Chondrocyte (in vitro differentiated cells): ENCODE measurements at places on chromosomes 5 and 9. TPM values are rescaled to one million over a fixed set of nuclear protein-coding genes. Genes with fewer than 3 reads are reported as not detected.
A peak's percentile ranks its signal among the peaks of the same experiment; 100 is the strongest.

Gene PRRC1
- 106 to 133 TPM (median 109 TPM) in 3 replicates for total RNA-seq

GRCh38 chr9:101586651-101587050, 8.1 kb downstream of the PPP3R2 start:
- no peak for DNase-seq
- H3K4me1 ChIP-seq = no peaks in the 10 kb centered on the region
- H3K27me3 ChIP-seq = peaks cover 6% of the 10 kb centered on the region
- no peaks in the 10 kb centered on the region for H3K36me3 ChIP-seq

GRCh38 chr5:180599590-180599914, 8.3 kb upstream of the SCGB3A1 start:
- no peak overlapping the region for H3K27ac ChIP-seq
- no peaks in the 10 kb centered on the region for H3K4me1 ChIP-seq
- H3K4me3 ChIP-seq = no peak overlapping the region
- no peak for DNase-seq
- H3K36me3 ChIP-seq = no peaks in the 10 kb centered on the region
- no peaks in the 10 kb centered on the region for H3K27me3 ChIP-seq

- H3K27me3 ChIP-seq = no peaks in the 10 kb centered on the region
- peaks cover 56% of the 10 kb centered on the region for H3K4me1 ChIP-seq
- peak overlapping the region; percentile 100 for H3K27ac ChIP-seq
- H3K36me3 ChIP-seq = no peaks in the 10 kb centered on the region
- no peak overlapping the region for H3K4me3 ChIP-seq
Measured at GRCh38 chr5:172740428-172741205, 30.4 kb downstream of the DUSP1 start.

DNA sequence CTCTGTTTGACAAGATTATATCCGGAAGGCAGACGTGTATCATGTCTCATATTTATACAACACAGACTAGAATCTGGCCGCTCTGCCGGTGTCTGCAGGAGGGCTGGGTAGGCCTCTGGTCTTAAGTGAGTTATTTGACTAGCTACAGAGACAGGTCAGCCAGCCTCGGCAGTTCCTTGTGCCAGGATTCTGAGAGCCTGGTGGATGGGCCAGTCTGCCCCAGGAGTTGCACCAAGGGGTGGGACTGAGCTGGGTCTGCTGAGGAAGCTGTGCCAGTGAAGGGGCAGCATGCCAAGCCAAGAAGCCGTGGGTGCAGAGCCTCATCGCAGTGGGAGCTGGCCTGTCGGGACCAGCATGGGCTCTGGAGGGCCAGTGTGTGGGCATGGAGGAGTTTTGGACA, 7.1 kb downstream of the SNX18 start:
- H3K4me3 ChIP-seq = peak overlapping the region; percentile 54
- peaks cover 4% of the 10 kb centered on the region for H3K36me3 ChIP-seq
- no peak for DNase-seq
- H3K4me1 ChIP-seq = peaks cover 17% of the 10 kb centered on the region
- H3K27me3 ChIP-seq = no peaks in the 10 kb centered on the region

DNA sequence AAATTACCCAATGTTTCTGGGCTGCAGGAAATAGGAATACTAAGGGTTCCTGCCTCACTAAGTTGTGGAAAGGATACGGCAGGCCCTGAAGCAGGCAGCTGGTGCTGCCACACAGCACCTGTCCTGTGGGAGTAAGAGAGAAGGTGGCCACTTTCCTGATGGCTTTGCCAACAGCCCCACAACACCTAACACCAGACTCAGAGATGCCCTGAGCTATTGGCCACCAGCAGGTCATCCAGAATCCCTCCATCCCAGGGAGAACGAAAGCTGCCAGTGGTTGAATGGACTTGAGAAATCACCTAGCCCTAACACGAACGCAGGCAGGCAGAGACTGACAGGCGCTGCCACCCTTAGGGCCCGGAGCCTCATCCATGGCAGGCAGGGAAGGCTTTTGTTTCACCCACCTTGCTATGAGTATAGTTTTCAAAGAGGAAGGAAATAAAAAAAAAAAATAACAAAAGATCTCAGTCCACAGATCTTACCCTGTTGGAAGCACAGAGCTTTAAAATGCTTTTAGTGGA, 82.2 kb downstream of the DCP2 start:
- peaks cover 2% of the 10 kb centered on the region for H3K36me3 ChIP-seq
- H3K27ac ChIP-seq = no peak overlapping the region

- no peak for DNase-seq
- H3K36me3 ChIP-seq = no peaks in the 10 kb centered on the region
- peaks cover 9% of the 10 kb centered on the region for H3K4me1 ChIP-seq
- no peaks in the 10 kb centered on the region for H3K27me3 ChIP-seq
- no peak overlapping the region for H3K27ac ChIP-seq
Measured at GRCh38 chr9:91155746-91156376, 205.9 kb downstream of the AUH start.

DNA sequence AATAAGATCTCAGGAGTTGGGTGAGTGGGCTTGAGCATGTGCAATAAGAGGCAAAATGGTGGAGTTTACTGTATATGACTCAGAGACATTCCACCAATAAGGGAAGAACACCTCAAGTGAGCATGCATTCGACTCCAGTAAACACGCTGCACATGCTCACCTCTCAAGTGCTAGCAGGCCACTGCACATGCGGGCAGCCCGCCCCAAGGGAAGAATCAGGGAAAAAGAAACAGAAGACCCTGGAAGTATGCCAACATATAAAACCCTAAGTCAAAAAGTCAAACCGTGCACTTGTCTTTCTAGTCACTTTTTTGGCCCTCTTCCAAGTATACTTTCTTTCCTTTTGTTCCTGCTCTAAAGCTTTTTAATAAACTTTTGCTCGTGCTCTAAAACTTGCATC, 245.3 kb upstream of the RASA1 start:
- no peak overlapping the region for H3K4me3 ChIP-seq
- H3K27ac ChIP-seq = no peak overlapping the region
- no peak for DNase-seq
- H3K27me3 ChIP-seq = peaks cover 20% of the 10 kb centered on the region

DNA sequence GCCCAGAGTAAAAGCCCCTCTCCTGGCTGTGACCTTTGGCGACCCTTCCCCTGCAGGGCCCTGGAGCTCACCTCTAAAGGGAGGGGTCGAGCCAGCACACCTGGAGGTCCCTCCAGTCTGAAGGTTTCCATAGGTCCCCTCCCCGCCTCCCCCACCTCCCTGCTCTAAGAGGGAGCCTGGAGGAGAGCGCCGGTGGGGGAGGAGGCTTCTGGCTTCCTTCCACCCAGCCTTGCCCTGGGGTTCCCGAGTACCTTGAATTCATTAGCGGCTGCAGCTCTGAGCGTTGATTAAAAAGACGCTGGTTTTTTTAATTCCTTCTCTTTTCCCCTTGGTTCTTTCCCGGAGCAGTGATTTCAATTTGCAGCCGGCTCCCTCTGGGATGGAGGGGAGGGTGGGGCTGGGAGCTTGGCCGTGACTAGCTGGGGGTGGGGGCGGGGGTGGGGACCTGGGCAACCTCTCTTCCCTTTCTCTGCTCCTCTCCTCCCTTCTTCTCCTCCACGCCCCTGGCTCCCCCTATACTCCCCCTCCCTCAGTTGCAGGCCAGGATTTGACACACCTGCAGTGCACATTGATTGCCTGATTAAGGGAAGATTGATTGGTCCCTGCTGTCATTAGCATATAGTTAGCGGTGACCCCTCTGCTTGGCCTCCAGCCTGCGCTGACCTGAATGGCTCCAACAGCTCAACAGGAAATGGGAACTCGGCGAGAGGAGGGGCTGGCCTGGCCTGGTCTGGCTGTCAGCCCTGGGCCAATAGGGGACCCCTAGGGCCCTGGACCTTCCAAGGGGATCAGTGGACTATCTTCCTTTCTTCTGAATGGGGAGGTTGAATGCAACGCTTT, 67.5 kb upstream of the RAPGEF1 start:
- H3K4me1 ChIP-seq = no peaks in the 10 kb centered on the region
- no peak overlapping the region for H3K4me3 ChIP-seq
- peak; percentile 59 for DNase-seq
- no peak overlapping the region for H3K27ac ChIP-seq
- H3K36me3 ChIP-seq = no peaks in the 10 kb centered on the region

DNA sequence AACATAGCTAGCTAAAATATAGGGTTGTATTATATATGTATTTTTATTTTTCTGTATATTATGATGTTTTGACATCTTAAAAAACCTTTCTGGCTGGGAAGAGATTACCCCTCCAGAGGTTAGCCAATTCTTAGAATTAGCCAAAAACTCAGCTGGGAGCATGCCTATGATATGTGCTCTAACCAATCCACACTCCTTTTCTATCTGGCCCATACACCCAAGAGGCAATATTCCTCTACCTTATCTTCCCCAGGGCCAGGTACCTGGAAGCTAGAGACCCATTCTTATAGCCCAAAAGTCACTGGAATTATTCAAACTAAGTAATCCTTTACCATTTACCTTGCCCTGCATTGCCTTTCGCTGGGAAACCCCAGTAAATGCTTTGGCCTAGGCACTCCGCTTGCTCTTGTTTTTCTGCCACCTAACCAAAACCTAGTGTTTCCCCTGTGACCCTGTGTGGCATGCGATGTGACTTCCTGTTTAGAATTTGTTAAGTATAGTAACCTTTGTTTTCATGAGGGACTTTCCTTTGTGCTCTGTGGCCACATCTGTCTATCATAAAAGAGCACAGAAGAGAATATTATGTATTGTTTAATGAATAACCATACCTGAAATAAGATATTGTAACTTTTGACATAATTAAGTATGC, 37.4 kb downstream of the CSNK1G3 start:
- no peak for DNase-seq
- H3K4me3 ChIP-seq = no peak overlapping the region
- H3K4me1 ChIP-seq = peaks cover 4% of the 10 kb centered on the region
- peaks cover 3% of the 10 kb centered on the region for H3K36me3 ChIP-seq

DNA sequence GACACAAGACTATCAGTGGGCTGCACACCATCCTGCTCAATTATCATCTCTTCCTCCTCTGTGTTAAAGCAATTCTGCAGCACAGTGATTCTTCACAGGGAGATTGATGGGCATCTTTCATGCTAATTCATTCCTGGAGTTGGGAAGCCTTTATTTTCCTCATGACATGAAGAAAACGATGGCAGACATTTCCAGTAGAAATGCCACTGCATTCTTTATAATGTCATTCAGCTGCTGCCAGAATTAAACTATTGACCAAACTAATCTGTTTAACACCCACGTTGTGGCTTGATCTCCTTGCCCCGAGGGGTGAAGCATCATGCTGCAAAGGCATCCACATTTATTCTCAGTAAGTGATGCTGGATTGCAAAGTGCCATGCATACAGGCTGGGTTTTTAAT, 273.0 kb downstream of the SPOCK1 start:
- peaks cover 6% of the 10 kb centered on the region for H3K4me1 ChIP-seq
- no peaks in the 10 kb centered on the region for H3K27me3 ChIP-seq
- DNase-seq = no peak
- no peak overlapping the region for H3K27ac ChIP-seq

DNA sequence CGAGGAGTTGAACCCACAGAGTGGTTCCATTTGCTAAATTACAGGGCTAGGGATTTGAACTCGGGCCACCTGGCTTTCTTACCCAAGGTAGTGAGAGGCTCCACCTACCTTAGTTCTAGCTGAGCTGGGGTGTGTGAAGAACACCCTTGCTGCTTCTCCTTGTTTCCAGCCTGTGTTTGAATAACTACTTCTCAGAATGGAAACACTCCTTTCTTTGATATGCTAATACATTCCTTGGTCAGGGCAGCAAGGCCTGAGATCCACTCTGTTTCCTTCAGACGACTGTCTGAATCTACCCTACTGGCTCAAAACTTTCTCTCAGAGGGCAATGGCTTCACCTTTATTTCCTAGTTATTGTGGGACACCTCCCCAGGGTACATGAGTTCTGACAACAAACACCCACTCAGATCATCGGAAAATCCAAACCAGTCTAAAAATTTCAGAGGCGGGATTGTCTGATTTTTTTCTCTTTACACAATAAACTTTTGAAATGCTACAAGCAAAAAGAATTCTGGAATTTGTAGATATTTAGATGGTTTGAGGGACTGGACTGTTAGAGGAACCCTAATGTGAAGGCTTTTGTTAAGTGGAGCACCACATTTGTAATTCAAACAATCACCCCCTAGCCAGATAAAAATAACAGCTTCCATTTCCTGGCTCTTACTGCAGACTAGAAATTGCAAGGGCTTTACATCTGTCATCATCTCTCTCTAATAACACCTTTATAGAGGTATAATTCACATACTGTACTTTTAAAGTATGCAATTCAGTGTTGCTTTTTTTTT, 4.0 kb upstream of the ATP6V1G1 start:
- no peak for DNase-seq
- no peaks in the 10 kb centered on the region for H3K27me3 ChIP-seq
- H3K27ac ChIP-seq = peak overlapping the region; percentile 56
- H3K4me1 ChIP-seq = peaks cover 15% of the 10 kb centered on the region
- no peak overlapping the region for H3K4me3 ChIP-seq
- peaks cover 4% of the 10 kb centered on the region for H3K36me3 ChIP-seq

- H3K27me3 ChIP-seq = no peaks in the 10 kb centered on the region
- no peak for DNase-seq
- H3K27ac ChIP-seq = no peak overlapping the region
- H3K4me1 ChIP-seq = no peaks in the 10 kb centered on the region
- H3K4me3 ChIP-seq = no peak overlapping the region
- H3K36me3 ChIP-seq = no peaks in the 10 kb centered on the region
Measured at GRCh38 chr5:45617859-45618416, 78.2 kb downstream of the HCN1 start.

DNA sequence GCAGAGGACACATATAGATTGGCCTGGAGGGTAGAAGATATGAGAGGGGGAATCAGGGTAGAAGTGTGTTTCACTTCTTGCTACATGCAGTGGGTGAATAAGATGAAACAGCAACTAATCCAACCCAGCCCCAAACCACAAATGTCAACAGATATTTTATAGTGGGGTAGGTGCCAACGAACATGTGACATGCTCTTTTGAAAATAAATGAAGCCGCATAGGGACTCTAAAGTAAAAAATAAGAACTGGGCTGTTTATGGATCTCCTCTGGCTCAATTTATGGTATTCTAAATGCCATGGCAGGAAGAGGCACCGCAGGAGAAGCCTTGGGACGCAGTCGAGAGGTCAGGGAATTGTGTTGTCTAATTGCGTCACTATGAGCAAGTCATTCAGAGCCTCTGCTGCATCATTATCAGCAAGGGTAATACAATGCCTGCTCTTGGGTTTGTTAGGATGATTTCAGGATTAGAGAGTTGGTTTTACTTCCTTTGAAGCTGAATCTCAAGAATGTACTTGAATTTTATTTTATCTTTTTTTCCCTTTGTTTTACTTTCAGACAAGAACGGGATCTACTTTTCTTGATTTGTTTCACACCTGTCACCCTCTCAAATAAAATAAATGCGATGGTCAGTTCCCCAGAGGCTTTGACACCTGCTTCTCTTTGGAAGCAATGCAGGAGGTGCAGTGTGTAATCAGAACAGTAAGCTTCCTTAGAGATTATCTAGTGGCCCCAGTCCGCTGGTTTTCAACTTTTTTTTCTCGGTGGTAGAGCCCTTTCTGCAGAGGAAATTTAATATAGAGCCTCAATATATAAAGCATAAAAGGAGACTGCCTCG, 375.6 kb upstream of the CLINT1 start:
- no peak for DNase-seq
- peak overlapping the region; percentile 37 for H3K27ac ChIP-seq
- H3K27me3 ChIP-seq = no peaks in the 10 kb centered on the region
- H3K4me1 ChIP-seq = peaks cover 10% of the 10 kb centered on the region
- H3K4me3 ChIP-seq = no peak overlapping the region
- no peaks in the 10 kb centered on the region for H3K36me3 ChIP-seq
